ENCODE measurements at places on chromosomes 6 and 20.

DNA sequence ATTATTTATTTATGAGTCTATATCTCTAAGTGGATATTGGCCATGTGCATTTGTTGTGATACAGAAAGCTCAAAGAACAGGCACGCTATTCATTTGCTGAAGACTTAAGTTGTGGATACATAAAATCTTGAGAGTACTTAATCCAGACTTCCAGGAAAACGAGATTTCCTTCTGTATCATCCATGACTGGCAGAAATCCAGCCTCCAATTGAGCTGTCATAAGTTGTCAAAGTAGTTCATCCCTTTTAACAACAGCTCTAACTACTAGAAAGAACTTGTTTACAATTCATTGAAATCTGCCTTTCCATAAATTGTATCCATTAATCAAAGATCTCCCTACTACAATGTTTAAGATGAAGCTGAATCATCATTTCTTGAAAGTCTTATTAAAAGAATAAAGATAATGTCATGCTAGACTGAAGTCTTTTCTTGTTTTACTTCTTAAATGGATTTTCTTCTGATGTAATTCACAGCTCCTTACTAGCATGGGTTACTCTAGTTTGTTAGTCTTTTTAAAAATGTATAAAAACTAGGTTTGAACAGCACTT, 447.3 kb upstream of the CITED2 start:
- no peaks in the 10 kb centered on the region for H3K4me1 ChIP-seq
- no peaks in the 10 kb centered on the region for H3K27me3 ChIP-seq
- DNase-seq: no peak
- no peak overlapping the region for H3K4me3 ChIP-seq
- no peaks in the 10 kb centered on the region for H3K36me3 ChIP-seq

- H3K27ac ChIP-seq: no peak overlapping the region
- H3K27me3 ChIP-seq: no peaks in the 10 kb centered on the region
- peaks cover 20% of the 10 kb centered on the region for H3K4me1 ChIP-seq
- H3K36me3 ChIP-seq: no peaks in the 10 kb centered on the region
- no peak overlapping the region for H3K4me3 ChIP-seq
Observed at GRCh38 chr6:82260997-82261732, 13.6 kb upstream of the IBTK start.

GRCh38 chr20:40154514-40154913, 534.5 kb downstream of the MAFB start:
- DNase-seq: no peak
- H3K27ac ChIP-seq: no peak overlapping the region
- H3K4me3 ChIP-seq: no peak overlapping the region
- H3K4me1 ChIP-seq: no peaks in the 10 kb centered on the region
- H3K36me3 ChIP-seq: no peaks in the 10 kb centered on the region

- no peak for DNase-seq
- H3K27ac ChIP-seq: no peak overlapping the region
- no peak overlapping the region for H3K4me3 ChIP-seq
- no peaks in the 10 kb centered on the region for H3K4me1 ChIP-seq
Observed at GRCh38 chr20:52812231-52812847, 159.8 kb upstream of the TSHZ2 start.

- no peak overlapping the region for H3K4me3 ChIP-seq
- peaks cover 9% of the 10 kb centered on the region for H3K27me3 ChIP-seq
- no peak for DNase-seq
- H3K27ac ChIP-seq: no peak overlapping the region
- no peaks in the 10 kb centered on the region for H3K36me3 ChIP-seq
- H3K4me1 ChIP-seq: peaks cover 31% of the 10 kb centered on the region
Observed at GRCh38 chr6:56848105-56848504, 106.8 kb upstream of the BEND6 start.

- no peaks in the 10 kb centered on the region for H3K27me3 ChIP-seq
- H3K27ac ChIP-seq: no peak overlapping the region
- peaks cover 36% of the 10 kb centered on the region for H3K36me3 ChIP-seq
- no peak overlapping the region for H3K4me3 ChIP-seq
- no peak for DNase-seq
Observed at GRCh38 chr6:39897698-39898097, 36.6 kb downstream of the MOCS1 start.

DNA sequence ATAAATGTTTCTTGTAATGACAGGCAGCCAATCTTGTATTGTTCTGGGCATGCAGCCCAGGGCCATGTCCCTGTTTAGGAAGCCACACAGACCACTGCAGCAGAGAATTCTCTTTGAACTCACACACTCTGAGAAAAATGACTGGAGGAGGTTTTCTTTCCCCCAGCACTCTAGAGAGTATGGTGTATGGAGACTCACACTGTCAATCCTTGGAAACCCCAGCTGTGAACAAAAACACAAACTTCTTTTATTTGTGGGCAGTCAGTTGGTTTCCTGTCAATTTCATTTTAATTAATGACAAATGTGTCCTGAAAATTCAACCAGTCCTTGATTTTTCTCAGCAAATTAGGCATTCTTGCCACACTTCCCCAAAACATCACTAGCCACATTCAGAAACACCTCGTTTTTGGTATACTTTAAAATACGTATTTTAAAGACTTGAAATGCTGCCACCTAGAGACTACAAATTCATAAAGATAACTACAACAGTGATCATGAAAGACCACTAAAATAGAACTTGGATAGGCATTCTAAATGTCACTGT, 52.9 kb upstream of the UFL1 start:
- no peaks in the 10 kb centered on the region for H3K36me3 ChIP-seq
- DNase-seq: no peak
- H3K4me1 ChIP-seq: no peaks in the 10 kb centered on the region
- H3K27ac ChIP-seq: no peak overlapping the region
- no peaks in the 10 kb centered on the region for H3K27me3 ChIP-seq

DNA sequence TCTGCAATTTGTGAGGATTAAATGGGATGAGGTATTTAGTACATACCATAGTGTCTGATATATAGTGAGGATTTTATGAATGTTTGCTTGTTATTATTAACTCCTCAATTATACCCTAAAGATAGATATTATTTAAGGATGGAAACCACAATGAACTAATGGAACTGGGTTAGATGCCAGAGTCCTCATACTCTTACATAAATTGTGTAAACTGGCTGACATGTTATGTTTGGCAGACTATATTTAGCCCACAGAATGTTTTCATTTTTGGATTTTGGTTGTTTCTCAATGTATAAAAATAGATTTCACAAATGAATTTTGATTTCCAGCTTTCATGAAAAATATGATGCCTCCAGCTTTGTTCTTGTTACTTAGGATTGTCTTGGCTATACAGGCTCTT, 37.6 kb downstream of the HTR1B start:
- no peak overlapping the region for H3K27ac ChIP-seq
- no peak overlapping the region for H3K4me3 ChIP-seq
- no peaks in the 10 kb centered on the region for H3K27me3 ChIP-seq
- H3K4me1 ChIP-seq: no peaks in the 10 kb centered on the region
- H3K36me3 ChIP-seq: no peaks in the 10 kb centered on the region

- DNase-seq: no peak
- no peaks in the 10 kb centered on the region for H3K4me1 ChIP-seq
- no peak overlapping the region for H3K27ac ChIP-seq
- H3K4me3 ChIP-seq: no peak overlapping the region
- peaks cover 20% of the 10 kb centered on the region for H3K27me3 ChIP-seq
Observed at GRCh38 chr20:61502433-61502832, 250.4 kb downstream of the CDH4 start.

- H3K36me3 ChIP-seq: peaks cover 61% of the 10 kb centered on the region
- H3K4me1 ChIP-seq: peaks cover 16% of the 10 kb centered on the region
- no peak overlapping the region for H3K4me3 ChIP-seq
- H3K27me3 ChIP-seq: no peaks in the 10 kb centered on the region
Observed at GRCh38 chr20:47661714-47662113, 123.6 kb downstream of the SULF2 start.
